Gastrocnemius medialis (tissue), 4 donors: ENCODE measurements at places on chromosomes 5 and 9.
A peak's percentile ranks its signal among the peaks of the same experiment; 100 is the strongest.

- DNase-seq, result no peak
Measured at GRCh38 chr9:81242866-81243265, 446.5 kb downstream of the TLE1 start.

DNA sequence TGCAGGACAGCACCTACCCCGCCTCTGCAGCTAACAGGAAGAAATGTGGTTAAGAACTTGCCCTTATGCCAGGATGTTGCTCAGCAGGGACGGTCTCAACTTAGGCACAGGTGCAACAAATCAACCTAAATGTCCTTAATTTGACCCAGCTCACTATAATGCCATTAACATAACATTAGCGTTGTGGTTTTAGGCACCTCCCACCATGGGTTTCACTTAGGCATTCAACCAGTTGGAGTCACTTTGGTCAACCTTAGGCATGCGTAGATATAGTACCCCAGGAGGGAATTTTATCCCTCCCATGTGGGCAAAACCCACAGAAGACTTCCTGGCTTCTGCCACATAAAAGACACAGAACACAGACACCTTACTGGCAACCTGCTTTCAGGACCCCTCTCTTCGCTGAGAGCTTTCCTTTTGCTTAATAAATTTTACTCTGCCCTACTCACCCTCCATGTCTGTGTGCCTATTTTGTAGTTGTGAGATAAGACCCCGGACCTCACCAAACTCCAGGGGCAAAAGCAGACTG, 8.7 kb upstream of the ERAP1 start:
- no peak for DNase-seq

DNA sequence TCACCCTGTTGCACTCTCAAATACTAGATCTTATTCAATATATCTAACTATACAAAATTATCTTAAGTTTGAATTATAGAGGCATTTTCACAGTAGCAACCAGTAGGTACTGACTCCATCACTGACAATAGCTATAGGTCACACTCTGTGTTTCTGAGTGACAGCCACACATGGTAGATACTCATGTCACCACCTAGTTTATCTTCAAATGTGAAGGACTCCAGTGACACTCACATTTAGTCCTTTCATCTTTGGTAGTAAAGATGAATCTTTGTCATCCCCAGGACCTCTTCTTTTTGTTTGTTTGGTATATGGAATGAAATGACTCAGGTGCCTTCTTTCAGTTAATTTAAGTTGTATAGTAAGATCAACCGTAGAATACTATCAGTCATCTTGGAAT, 102.5 kb upstream of the DHFR start:
- DNase-seq, result no peak

DNA sequence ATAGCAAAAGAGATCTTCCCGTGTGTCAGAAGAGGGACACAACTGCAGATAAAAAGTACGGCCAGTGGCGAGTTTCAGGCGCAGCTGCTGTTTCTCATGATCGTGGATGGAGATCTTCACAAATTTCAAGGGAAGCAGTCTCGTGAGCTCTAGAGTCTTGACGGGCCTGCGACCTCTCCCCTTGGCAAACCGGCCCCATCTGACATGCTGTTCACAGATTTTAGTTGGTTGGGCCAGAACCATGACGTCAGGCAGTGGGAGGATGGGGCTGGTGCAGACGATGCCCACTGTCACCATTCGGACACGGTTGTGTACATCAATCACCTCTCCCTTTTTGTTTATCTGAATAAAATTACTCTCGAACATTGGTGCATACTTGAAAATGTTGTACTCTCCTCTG, 396 bp downstream of the GARIN3 start:
- no peak for DNase-seq

- DNase-seq, result no peak
Measured at GRCh38 chr5:181114844-181115778, 15.9 kb downstream of the OR2V1 start.

- DNase-seq, result no peak
Measured at GRCh38 chr9:91185193-91185886, 176.4 kb downstream of the AUH start.

GRCh38 chr5:1448511-1449011, 3.3 kb upstream of the SLC6A3 start:
- DNase-seq, result no peak

DNA sequence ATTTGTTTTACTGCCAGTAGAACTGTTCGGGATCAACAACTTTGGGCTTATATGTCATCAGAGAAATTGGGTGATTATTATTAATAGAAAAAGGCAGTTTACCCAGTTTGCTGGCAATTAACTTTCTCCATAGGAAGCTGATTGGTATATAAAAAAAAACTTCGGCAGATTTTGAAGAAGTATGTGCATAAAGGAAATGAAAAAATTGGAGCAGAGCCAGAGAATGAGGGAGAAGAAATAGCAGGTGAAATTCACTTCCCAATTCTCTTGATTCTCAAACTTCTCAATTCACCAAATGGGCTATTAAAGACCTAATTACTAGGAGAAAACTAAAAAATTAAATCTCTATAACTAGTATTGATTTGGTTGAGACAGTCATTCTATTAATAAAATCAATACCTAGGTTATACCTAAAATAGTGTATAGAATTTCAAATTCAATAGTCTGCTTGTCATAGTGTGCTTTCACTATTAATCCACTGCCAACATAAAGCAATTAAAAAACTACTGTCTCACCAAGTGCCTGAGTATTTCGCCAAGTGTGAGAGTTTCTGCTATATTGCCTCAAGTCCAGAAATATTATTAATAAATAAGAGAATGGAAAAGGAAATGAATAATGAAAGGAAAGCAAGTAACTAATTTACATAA, 47.5 kb downstream of the STX17 start:
- DNase-seq, result no peak

DNA sequence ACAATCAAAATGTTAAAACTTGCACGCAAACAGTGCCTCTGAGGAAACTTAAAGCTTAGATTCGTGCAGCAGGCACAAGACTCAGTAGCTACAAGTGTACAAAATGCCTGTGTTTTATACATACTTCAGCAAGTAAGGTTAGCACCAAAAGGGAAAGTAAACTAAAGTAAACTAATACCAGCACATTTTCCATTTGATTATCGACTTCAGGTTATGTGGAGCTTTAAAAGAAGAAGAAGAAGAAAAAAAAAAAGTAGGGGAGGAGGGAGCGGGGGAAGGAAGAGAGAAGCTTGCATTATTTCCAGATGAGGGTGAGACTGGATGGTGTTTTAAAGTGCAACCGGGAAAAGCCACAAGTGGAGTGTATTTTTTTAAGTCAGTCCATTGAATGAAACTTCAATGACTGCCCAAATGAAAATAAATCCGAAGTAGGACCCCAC, 596 bp upstream of the ADAMTS6 start:
- no peak for DNase-seq

DNA sequence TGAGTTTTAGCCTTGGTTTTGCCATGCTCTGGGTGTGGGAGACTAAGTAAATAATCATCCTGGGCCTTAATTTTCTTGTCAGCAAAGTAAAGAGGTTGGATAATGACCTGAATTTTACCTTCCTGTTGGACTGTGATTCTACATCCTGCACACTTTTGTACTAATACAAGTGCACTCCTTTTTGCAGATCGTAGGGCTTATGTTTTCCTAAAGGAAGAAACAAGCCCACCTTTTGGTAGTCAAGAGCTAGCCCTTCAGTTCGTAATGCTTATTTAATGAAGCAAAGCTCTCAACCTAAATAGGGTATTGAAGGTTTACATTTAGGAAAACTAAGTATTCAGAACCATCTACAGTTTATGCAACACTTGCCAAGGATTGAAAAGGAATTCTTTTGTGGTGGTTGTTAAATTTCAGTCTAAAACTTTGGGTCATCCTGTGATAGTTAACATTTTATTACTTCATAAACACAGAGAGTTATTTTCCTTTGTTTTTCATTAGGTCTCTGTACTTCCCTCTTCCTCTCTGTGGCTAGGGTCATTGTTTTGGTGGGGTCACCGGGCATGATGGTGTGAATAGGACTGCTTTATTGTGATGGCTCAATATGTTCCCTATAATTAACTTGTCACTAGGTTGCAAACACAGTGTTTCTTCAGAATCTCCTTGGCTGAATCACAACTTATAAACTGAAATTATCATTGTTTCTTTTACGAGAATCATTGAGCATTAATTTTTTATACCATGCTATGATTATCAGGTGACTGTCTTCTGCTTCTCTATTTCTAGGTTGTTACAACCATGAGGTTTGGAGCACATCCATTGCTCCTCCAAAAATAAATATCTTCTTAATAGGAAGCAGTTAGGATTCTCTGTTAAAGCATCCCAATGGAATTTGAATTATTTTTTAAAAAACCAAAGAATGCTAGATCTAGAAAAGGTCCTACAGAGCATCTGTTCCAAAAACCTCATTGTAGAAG, 28.5 kb downstream of the SPINK5 start:
- no peak for DNase-seq

DNA sequence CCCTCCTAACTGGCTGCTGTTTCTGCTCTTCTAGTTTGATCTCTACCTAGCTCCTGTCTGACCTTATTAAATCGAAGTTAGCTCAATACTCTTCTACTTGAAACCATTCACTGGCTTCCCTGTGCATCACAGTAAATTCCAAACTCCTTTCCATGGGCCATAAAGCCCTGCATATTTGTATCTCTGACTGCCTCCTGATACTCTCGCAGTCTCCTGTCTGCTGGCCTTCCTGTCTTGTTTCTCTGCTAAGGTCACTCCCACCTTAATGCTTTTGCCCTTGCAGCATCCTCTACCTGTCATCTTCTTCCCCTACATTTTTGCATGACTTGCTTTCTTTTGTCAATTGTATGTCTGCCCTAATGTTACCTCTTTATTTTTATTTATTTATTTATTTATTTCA, 44.8 kb downstream of the SNCAIP start:
- DNase-seq, result no peak

- no peak for DNase-seq
Measured at GRCh38 chr9:84140535-84141101, 160.0 kb downstream of the RMI1 start.

GRCh38 chr9:137116728-137117127, 2.2 kb upstream of the DPP7 start:
- DNase-seq, result no peak

DNA sequence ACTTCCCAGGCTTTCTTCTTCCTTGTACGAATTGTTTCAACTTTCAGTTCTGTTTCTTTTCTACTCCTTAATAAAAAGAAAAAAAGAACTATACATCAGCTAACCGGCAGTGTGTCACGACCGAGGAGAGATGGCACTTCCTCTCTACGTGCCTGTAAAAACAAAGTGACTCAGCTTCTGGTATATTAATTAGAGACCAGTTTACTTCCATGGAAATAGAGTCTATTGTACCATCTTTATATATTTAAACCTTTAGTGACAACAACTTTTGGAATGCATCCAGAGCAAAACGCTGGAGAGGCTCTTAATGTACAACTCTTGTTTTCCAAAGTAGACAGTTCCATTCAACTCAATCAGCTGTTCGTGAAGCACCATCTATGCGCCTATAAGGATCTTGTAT, 94.5 kb upstream of the LIFR start:
- no peak for DNase-seq

- no peak for DNase-seq
Measured at GRCh38 chr5:54135042-54135441, 175.3 kb downstream of the ARL15 start.

GRCh38 chr9:108264093-108264492, 591.7 kb downstream of the ACTL7B start:
- DNase-seq, result no peak

- DNase-seq, result no peak
Measured at GRCh38 chr5:180820788-180821321, 18.2 kb upstream of the MGAT1 start.

DNA sequence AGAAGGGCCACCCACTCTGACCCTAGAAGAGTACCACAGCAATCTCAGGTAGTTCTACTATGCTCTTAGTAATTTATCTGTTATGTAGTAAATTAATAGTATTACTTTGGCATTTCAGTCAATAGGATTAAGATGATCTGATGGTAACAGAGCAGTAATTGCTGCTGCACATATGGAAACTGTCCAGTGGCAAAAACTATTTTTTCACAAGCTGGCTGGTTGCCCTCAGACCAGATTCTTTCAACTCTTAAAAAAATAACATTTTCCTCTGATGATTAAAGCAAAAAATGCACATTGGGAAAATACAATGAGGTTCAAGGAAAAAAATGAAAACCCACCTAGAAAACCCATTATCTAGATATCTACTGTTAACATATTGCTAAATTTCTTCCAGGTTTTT, 19.7 kb downstream of the GLRA1 start:
- no peak for DNase-seq

GRCh38 chr5:169577951-169578350, 5.6 kb upstream of the SPDL1 start:
- DNase-seq, result no peak

- no peak for DNase-seq
Measured at GRCh38 chr9:20405616-20406015, 216.7 kb downstream of the MLLT3 start.

GRCh38 chr9:73199886-73200285, 48.2 kb downstream of the ANXA1 start:
- no peak for DNase-seq

DNA sequence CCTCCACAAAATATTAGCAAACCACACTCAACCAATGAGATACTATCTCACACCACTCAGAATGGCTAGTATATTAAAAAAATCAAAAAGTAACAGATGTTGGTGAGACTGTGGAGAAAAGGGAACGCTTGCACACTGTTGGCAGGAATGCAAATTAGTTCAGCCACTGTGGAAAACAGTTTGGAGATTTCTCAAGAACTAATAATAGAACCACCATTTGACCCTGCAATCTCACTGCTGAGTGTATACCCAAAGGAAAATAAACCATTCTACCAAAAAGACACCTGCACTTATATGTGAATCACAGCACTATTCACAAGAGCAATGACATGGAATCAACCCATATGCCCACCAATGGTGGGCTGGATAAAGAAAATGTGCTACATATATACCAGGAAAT, 393.5 kb downstream of the PDE4D start:
- DNase-seq, result no peak

DNA sequence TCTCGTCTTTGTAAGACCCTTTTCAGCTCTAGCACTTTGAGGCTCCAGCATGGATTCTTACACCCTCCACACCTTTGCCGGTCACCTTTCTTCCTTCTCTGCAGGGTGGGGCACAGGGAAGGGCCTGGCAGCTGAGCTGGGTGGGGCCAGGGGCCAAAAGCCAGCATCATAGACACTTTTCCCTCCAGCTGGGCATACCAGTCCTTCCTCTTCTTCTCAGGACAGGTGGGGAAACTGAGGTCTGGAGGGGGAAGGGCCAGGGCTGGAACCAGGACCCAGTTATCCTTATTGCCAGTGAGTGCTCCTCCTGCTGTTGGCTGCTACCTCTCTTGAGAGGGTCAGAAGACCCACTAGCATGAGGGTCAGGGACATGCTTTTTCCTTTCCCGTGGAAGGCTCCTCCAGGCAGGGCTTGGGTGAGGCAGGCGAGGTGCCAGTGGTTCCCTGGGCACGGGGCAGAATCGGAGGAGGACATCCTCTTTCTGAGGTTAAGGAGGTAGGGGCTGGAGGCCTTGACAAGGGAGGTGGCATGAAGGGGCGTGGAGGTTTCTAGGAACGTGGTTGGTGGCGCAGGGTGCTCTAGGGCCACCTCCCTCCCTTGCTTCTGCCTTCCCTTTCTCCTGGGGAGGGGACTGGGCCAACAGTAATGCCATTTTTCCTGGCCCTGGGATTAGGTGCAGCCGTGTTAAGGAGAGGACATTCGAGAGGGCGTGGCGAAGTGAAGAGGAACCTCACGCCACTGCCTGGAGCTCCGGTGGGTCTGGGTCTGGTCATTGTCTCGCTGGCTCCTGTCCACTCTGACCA, at the start of gene NDST1:
NDST1 (plus strand) TSS at position 658 of the 803 bp plus-strand sequence. CDS start 13,124 bp downstream, outside the sequence.
- DNase-seq, result no peak

- peak; percentile 61 for DNase-seq
Measured at GRCh38 chr9:116365056-116365471, 211.5 kb downstream of the PAPPA start.
